Cerebellum (tissue), 4 donors: ENCODE measurements at places on chromosomes 1 and 21. TPM values are rescaled to one million over a fixed set of nuclear protein-coding genes. Genes with fewer than 3 reads are reported as not detected.

DNA sequence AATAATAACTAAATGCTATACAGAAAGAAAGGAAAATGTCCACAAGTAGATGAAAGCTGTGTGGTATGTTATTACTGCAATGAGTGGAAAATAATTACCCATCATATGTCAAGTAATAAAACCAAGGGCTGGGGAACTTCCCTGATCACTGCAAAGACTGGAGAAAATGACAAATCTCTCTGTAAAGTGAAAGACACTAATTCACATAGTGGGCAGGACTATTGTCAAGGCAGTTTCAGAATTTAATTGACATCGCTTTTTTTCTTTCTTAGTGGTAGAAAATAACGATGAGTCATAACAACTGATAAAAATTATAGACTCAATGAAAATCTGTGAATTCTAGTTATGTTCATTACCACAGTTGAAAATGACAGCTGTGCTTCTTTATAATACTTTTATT, 153.7 kb upstream of the ST6GALNAC5 start:
- no peak for DNase-seq

- no peak for DNase-seq
Measured at GRCh38 chr21:39029900-39030884, 153.1 kb downstream of the PSMG1 start.

Gene SASS6
- 5.4 TPM for total RNA-seq

Gene HMCN1
- total RNA-seq = 10.8 TPM

Gene NEK2
- 10.3 TPM for total RNA-seq

GRCh38 chr1:44327679-44328491, 27.2 kb downstream of the ERI3 start:
- peak; percentile 14 for DNase-seq

DNA sequence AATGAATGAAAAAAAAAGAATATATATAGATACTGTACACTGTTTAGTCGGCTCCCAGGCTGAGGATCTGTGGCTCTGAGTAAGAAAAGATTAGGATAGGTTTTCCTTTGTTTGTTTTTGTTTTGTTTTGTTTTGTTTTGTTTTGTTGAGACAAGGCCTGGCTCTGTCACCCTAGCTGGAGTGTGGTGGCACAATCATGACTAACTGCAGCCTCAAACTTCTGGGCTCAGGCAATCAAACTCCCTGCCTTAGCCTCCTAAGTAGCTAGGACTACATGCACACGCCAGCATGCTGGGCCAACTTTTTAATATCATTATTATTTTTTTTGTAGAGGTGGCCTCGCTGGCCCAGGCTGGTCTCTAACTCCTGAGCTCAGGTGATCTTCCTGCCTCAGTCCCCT, 87.9 kb upstream of the PTBP2 start:
- DNase-seq = no peak

Gene BARHL2
- total RNA-seq = 1.5 TPM

DNA sequence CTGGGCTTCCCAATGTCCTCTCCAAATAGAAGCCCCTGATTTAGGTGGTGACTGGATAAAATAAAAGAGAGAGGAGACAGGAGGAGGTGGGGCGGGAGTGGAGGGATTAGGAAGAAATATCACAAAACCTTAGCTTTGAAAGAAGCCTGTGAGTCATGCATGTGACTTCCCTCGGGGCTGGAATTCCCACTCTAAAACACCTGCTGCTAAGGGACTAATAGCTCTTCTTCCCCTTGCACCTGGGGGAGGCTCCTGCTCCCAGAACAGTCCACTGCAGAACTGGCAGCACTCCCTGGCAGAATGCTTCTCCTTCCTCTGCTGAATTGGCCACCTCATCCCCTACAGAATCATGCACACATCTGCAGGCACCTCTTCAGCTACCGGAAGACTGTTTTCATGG, 207.2 kb downstream of the ATG4C start:
- DNase-seq = no peak

Gene NBPF4
- not detected for total RNA-seq

Gene NMNAT1
- total RNA-seq = 6.5 TPM

DNA sequence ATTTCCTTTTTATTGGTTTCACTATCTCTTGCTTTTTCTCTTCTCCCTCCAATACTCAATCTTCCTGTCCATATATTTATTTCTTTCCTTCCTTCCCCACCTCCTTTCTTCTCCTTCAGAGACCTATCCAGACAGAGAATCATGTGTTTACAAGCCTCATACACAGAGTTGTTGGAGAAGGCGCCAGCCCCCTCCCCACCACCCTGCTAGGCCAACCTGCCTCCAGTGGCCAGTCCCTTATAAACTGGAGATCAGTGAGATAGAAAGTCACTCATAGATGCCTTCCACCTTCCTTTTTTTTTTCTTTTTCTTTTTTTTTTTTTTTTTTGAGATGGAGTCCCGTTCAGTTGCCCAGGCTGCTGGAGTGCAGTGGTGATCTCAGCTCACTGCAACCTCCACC, 53.3 kb downstream of the CD247 start:
- DNase-seq = no peak

Gene NCF2
- total RNA-seq = 2.5 TPM

GRCh38 chr1:39418236-39418635, 73.2 kb upstream of the BMP8A start:
- DNase-seq = no peak

GRCh38 chr1:190739926-190740325, 262.3 kb upstream of the BRINP3 start:
- no peak for DNase-seq

Gene PUM1
- 125 TPM for total RNA-seq

- no peak for DNase-seq
Measured at GRCh38 chr1:217052196-217052595, 329.0 kb upstream of the ESRRG start.

GRCh38 chr1:163271535-163271934, 50.2 kb upstream of the NUF2 start:
- no peak for DNase-seq

DNA sequence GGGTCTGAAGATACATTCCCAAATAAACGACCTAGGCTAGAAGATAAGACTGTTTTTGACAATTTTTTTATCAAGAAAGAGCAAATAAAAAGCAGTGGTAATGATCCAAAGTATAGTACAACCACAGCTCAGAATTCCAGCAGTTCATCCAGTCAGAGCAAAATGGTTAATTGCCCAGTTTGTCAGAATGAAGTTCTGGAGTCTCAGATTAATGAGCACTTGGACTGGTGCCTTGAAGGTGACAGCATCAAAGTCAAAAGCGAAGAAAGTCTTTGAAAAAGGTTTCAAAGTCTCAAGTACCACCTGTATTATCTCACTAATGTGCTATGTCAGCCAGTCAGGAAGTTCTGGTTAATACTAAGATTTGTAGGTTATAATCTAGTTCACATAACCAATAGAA, 15.0 kb downstream of the SPRTN start:
- no peak for DNase-seq

DNA sequence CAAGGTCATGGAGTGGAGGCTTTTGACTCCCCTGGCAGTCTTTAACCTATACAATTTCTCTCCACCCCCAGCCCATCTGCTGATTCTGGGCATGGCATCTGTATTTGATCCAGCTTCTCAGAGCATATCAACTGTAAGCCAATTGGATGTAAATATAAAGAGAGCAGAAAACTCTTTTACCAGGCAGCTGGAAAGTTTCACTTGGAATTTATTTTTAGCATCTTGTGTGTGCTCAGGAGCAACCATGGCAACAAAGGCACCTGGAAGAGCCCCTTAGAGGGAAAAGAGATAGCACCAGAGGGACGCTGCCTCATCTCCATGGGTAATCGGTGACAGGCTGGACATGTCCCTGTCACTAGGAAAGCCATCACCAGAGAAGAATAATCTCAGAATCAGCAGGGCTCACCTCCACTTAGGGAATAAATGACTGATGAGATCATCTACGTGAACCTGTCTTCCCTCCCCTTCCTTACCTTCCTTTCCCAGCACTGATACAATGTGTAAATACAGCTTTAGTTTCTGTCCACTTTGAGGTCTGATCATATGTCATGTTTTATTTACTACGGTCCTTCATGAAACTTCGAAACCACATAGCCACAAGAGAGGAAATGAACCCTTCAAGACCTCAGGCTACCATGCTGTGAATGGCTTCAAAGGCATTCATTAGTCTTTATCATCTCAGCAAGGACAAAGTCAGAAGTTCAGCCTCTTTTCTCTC, 25.3 kb upstream of the SIPA1L2 start:
- DNase-seq = no peak

DNA sequence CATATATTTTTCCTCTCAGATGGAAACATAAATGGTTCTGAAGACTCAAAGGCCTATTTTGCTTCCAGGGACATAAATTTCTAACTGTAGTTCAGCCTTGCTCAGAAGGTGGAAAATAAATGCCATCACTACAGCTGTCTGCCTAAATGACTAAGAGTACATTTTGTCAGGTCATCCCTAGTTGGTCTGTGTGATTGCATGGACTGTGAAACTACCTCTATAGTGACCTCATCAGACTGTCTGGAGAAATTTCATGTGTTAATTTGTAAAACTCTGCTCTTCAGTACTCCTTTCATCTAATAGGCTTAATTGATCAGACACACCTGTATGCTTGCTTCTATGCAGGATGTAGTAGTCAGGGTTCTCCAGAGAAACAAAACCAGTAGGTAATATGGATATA, 886.9 kb downstream of the AMY1C start:
- no peak for DNase-seq

Gene KANK4
- 2.9 TPM for total RNA-seq

- DNase-seq = peak; percentile 57
Measured at GRCh38 chr21:44845418-44846223, 27.8 kb upstream of the SUMO3 start.

DNA sequence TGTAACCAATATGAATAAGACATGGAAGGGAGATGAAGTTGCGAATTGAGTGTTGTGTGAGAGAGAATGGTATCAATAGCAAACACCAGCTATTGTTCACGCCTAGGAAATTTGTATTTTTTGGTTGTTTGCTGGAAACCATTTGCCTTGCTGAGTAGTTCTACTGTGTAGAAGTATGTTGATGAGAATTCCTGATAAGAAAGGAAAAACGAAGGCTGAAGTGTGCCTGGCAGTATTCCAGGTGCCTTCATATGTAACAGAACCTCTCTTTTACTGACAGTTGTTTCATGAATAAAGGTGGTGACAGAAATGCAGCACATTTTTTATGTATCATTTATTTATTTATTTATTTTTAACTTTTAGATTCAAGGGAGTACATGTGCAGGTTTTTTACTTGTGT, 79.5 kb downstream of the SDCCAG8 start:
- DNase-seq = no peak

DNA sequence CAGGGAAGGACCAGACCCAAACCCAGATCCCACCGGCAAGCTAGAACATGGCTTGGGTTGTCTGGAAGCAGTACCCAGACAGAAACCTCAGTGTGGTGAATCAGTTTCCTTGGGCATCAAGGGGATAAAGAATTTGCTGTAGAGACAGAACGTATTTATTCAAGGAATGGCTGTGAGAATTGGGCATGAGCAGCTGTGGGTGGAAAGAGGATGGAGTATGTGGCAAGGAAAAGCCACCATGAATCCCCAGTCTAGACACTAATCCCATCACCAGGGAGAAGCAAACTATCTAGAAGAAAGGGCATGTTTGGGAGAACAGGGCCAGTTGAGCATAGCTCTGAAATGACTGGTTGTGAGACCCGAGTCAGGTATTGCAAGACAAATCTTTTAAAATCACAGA, 109.2 kb downstream of the TOMM20 start:
- no peak for DNase-seq

Gene DNAI4
- total RNA-seq = 28.9 TPM

DNA sequence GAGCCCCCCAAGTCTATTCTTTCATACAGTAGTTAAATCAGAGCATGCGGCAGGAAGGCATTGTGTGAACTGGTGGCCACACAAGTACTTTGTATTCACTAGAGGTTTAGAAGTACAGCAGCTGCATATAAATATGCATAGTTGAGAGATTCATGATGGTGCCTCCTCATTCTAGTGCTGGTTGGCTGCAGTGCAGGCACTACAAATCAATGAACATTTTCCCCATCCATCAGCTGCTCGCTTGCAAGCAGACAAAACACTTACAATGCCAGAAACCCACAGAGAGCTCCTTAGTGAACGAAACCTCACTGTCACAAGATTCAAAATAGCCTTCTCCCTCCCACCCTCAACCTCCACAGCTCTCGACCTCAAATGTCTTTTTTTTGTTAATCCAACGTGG, 726.2 kb downstream of the USP25 start:
- DNase-seq = peak; percentile 20

- DNase-seq = no peak
Measured at GRCh38 chr1:80047791-80048190, 1041.3 kb upstream of the ADGRL4 start.

DNA sequence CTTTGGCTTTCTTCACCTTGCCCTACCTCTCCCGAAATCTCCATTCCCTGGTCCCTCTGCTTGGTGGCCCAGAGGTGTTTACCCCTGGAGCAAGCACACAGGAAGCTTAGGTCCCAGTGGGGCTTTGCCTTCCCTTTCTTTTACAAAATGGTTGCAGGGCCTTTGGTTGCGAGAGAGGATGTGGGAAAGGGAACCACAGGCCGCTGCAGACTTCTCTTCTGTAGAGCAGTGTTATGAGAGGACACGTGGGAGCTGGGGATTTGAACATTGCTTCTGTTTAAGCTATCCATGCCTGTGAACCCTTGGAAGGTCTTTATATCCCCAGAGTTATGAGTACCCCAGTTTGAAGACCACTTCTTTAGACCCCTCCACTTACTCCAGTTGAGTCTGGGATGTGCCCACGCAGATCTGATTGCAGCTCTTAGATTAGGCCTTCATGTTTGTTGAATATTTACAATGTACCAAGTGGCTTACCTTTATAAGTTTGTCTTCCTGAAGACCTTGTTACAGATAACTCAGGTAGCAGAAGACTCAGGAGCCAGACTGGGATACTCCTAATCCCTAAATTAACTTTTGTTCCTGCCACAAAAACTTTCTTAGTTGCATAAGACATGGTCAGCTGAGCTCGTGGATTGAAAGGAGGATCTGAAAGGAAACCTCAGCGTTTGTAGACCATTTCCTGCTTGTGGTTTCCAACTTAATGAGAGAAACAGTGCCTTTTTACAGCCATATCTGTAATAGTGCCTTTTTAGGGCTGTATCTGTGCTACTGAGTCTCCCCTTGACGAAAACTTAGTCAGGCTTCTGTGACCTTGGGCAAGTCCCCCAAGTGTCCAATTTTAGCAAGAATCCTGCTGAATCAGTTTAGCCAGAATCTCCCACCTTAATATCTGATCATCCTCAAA, 21.9 kb upstream of the IVNS1ABP start:
- DNase-seq = no peak

Gene TMEM222
- total RNA-seq = 13.5 TPM

DNA sequence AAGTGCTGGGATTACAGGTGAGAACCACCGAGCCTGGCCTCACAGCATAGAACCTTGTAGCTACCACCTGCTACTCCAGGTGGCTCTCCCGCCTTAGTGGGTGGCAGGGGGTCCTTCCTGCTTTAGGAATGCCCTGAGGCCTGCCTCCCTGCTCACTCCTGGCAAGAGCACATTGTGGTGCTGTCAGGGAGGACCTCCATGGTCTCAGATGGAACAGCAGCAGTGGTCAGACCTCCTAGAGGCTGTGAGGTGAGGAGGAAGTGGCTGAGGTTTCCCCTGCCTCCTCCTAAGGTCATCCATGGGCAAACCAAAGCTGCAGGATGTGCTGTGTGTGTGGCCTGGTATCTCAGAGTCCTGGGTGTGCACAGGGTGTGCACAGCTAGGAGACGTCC, 6.7 kb downstream of the SOX13 start:
- no peak for DNase-seq
